Left forelimb (tissue), 1 donor: ENCODE measurements at places on chromosomes 6 and 20.

DNA sequence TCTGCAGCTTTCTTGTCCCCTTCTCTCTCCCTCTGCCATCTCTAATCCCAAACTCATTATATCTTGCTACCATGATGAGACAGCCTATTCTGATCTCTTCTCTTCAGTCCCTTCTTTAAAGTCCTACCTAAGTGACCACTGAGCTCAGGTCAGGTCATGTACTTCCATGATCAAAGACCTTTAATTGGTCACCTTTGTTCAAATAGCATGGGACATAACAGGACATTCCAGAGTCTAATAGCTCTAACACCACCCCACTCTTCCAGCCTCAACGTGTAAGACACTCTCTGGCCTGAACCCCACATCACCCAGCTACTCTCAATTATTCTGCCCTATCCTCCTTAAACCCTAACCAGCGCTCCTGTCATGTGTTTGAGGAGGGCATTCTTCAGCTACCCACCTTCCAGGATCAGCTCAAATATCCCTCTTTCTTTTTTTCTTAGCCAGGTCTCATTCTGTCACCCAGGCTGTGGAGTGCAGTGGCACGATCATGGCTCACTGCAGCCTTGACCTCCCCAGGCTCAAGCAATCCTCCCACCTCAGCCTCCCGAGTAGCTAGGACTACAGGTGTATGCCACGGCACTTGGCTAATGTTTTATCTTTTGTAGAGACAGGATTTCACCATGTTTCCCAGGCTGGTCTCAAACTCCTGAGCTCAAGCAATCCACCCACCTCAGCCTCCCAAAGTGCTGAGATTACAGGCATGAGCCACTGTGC, 2.1 kb upstream of the SMLR1 start:
- DNase-seq: no peak

DNA sequence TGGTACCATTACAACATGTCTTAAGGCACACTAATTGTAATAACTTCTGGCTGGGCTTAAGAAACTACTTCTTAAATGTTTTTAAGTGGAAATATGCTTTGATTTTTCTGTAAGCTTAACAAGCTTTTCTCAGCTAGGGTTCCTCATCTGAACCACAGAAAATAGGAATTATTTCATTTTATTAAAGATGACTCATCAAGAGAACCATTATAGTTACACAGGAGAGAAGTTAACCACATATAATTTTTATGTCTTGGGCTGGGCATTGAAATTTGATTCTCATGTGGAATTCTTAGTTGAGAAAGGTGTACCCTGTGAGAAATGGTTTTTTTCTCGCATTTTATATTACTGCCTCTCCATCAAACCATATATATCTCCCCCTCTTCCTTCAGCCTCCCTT, 75.1 kb downstream of the QKI start:
- DNase-seq: no peak

GRCh38 chr6:157464653-157465535, 83.9 kb downstream of the ZDHHC14 start:
- no peak for DNase-seq

- DNase-seq: no peak
These were observed 32.9 kb upstream of the GATA5 start for GRCh38 chr20:62508641-62509051.

DNA sequence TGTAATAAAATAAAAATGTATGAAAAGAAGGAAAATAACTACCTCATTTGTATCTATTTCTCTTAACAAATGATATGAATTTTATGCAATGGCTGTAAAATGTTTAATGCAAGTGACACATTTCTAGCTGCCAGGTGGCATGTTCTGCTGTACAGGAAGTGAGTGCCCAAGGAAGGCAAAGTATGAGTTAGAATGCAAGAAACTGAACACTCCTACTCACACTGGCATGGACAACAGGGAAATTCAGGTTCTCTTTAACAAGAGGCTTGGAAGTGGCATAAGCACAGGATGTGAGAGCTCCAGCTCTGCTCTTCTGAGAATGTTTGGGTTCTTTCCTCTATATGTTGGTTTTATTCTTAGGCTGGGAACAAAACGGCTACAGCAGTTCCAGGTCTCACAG, 20.4 kb upstream of the LAMA4 start:
- no peak for DNase-seq

- no peak for DNase-seq
These were observed 14.2 kb downstream of the MANBAL start for GRCh38 chr20:37303637-37304036.
